T-helper 2 cell treated with Interferon-gamma antibody and Interleukin-4, amounts not matched to agents 100 ng/mL and 5 ng/mL, for 36 hours (primary cell): ENCODE measurements at places on chromosomes 11 and 22. TPM values are rescaled to one million over a fixed set of nuclear protein-coding genes. Genes with fewer than 3 reads are reported as not detected.

Gene GAB4
- total RNA-seq, result not detected in 2 replicates

Gene FXYD2
- 0.84 and 1.3 TPM in 2 replicates for total RNA-seq

Gene TYR
- not detected in 2 replicates for total RNA-seq

Gene MGAT3
- 1.5 and 2.1 TPM in 2 replicates for total RNA-seq

Gene MRGPRF
- total RNA-seq, result not detected in 2 replicates

Gene CRYBB3
- total RNA-seq, result 0.32 and 0.34 TPM in 2 replicates

Gene SPDYC
- not detected in 2 replicates for total RNA-seq

Gene GGT1
- total RNA-seq, result 47.1 and 47.3 TPM in 2 replicates

Gene SHANK3
- 0.02 and 0.05 TPM in 2 replicates for total RNA-seq
